Osteocyte (in vitro differentiated cells): ENCODE measurements at places on chromosomes 7 and 10. TPM values are rescaled to one million over a fixed set of nuclear protein-coding genes. Genes with fewer than 3 reads are reported as not detected.

DNA sequence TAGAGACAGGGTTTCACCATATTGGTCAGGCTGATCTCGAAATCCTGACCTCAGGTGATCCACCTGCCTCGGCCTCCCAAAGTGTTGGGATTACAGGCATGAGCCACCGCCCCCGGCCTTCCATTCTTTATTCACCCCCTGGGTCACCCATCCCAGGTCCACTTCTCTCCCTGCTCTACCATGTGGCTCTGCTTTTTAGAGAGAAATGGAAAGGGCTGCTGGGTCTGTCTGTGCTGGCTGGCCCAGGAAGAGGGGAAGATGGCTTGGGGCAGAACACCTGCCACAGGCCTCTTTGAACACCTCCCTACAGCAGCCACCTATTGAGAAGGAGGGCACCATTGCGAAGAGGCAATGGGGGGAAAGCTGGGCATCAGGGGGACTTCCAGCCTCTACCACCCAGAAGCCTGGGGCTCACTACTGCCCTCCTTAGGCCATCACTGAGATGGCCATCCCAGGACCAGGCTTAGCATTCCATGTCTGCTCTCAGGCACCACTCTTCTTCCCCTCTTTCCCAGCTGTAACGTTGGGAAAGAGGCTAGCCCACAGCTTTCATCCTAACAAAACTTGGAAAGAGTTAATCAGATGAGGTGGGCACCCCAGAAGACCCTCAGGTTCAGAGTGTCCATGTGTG lies 256.3 kb downstream of the GRID1 start:
- H3K4me1 ChIP-seq = no peaks in the 10 kb centered on the region
- peak; percentile 72 for DNase-seq
- H3K4me3 ChIP-seq = no peak overlapping the region
- no peaks in the 10 kb centered on the region for H3K36me3 ChIP-seq
- H3K27ac ChIP-seq = no peak overlapping the region

The SORBS1 gene
- 1.7 TPM in 2 replicates for total RNA-seq

DNA sequence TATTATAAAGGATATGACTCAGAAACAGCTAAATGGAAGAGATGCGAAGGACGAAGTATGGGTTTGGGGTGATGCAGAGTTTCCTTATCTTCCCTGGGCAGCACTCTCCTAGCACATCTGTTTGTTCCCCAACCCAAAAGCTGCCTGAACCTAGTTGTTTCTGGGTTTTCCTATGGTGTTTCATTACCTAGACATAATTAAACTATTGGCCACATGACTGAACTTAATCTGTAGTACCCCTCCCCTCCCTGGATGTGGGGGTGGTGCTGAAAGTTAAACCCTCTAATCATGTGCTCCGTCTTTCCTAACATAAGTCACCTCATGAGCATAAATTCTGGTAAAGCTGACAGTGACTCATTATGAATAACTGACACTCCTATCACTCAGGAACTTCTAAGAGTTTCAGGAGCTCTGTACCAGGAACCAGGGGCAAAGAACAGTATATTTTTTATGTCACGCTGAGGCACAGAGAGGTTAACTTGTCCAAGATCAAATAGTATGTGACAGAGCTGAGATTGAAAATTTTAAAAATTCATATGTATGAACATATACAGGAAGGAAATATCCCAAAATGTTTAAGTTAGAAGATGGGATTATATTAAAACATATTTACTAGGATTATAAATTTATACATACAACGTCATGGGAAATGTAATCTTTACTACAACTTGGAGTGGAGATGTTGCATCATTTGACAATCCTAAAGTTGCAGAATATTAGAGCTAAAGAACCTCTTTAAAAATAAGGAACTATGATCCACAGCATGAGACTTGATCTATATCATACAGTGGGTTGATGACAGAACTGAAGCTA lies 4.8 kb downstream of the STRIP2 start:
- no peak overlapping the region for H3K4me3 ChIP-seq
- H3K4me1 ChIP-seq = peaks cover 4% of the 10 kb centered on the region
- no peaks in the 10 kb centered on the region for H3K36me3 ChIP-seq

The FRMD4A gene
- total RNA-seq = 236 and 267 TPM in 2 replicates

DNA sequence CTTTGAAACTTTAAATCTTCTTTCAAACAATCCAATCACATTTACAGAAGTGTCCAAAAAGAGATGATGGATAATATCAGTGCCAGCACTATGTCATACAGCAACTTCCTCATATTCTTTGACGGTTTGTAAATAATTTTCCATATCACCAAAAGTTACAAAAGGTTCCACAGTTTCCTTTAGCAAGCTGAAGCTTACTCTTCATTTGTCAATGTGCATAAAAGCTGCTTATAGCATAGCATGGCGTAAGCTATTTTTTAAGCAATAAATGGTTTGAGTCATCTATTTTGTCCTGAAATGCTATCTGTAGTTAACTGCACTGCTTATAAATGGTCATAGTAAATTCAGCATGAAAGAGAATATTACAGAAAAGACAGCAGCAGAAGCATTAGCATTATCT lies 95.1 kb downstream of the ETV1 start:
- H3K4me3 ChIP-seq = no peak overlapping the region
- no peak for DNase-seq
- H3K27me3 ChIP-seq = no peaks in the 10 kb centered on the region

GRCh38 chr10:53687800-53688199 lies 915.2 kb upstream of the MBL2 start:
- no peaks in the 10 kb centered on the region for H3K36me3 ChIP-seq
- H3K27me3 ChIP-seq = no peaks in the 10 kb centered on the region
- DNase-seq = no peak
- no peaks in the 10 kb centered on the region for H3K4me1 ChIP-seq

- H3K4me1 ChIP-seq = no peaks in the 10 kb centered on the region
- no peaks in the 10 kb centered on the region for H3K36me3 ChIP-seq
- no peak overlapping the region for H3K27ac ChIP-seq
- no peaks in the 10 kb centered on the region for H3K27me3 ChIP-seq
Observed at GRCh38 chr10:131249955-131250344, 61.6 kb downstream of the TCERG1L start.

The SPDYE9 gene
- total RNA-seq = not detected in 2 replicates

The LAMB1 gene
- total RNA-seq = 952 and 1,014 TPM in 2 replicates

The ZNF488 gene
- total RNA-seq = 0.35 and 0.55 TPM in 2 replicates

The IGFBP1 gene
- total RNA-seq = 1.9 and 2.4 TPM in 2 replicates

GRCh38 chr7:77799078-77799964 lies 748 bp downstream of the PHTF2 start:
- H3K27ac ChIP-seq = peak overlapping the region; percentile 92
- H3K4me1 ChIP-seq = peaks cover 40% of the 10 kb centered on the region
- peak overlapping the region; percentile 92 for H3K4me3 ChIP-seq
- no peaks in the 10 kb centered on the region for H3K27me3 ChIP-seq

GRCh38 chr7:81209059-81209458 lies 290.2 kb upstream of the SEMA3C start:
- no peak for DNase-seq
- H3K4me1 ChIP-seq = no peaks in the 10 kb centered on the region
- H3K4me3 ChIP-seq = no peak overlapping the region

The KIF20B gene
- total RNA-seq = 9.8 and 9.9 TPM in 2 replicates

DNA sequence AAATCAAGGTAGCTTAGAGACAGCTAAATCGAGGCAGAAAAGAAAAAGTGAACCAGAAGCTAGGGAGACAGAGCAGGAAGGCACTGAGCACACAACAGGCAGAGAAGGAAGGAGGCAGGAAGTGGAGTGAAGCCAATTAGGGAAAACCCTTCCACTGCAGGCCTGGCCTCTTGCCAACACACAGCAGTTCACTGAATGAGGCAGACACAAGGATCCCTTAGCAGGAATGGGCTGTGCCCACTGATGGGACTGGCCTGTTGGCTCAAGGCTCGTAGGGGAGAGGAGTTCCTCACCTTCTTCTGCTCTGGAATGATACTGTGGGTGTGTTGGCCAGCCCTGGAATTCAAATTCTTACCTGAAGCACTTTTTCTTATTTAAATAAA lies 220.3 kb upstream of the STK17A start:
- DNase-seq = no peak
- no peak overlapping the region for H3K4me3 ChIP-seq
- no peaks in the 10 kb centered on the region for H3K36me3 ChIP-seq
- H3K27ac ChIP-seq = no peak overlapping the region
- no peaks in the 10 kb centered on the region for H3K4me1 ChIP-seq

DNA sequence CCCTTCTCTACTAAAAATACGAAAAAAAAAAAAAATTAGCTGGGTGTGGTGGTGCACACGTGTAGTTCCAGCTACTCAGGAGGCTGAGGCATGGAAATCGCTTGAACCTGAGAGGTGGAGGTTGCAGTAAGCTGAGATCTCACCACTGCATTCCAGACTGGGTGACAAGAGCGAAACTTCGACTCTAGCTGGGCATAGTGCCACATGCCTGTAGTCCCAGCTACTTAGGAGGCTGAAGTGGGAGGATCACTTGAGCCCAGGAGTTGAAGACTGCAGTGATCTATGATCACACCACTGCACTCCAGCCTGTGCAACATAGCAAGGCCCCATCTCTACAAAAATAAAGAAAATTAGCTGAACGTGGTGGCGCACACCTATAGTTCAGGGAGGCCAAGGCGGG lies 1.2 kb upstream of the SPACDR start:
- H3K36me3 ChIP-seq = no peaks in the 10 kb centered on the region
- H3K4me1 ChIP-seq = peaks cover 16% of the 10 kb centered on the region
- H3K27ac ChIP-seq = no peak overlapping the region
- no peak overlapping the region for H3K4me3 ChIP-seq
- no peak for DNase-seq
- H3K27me3 ChIP-seq = no peaks in the 10 kb centered on the region
